ENCODE measurements at places on chromosomes 13 and 19. TPM values are rescaled to one million over a fixed set of nuclear protein-coding genes. Genes with fewer than 3 reads are reported as not detected.

The ZNF726 gene
- 12.6 TPM for total RNA-seq

The TTC9B gene
- not detected for total RNA-seq

The NOTCH3 gene
- not detected for total RNA-seq

The ZNF253 gene
- 14.0 TPM for total RNA-seq

The SMIM17 gene
- total RNA-seq: not detected

DNA sequence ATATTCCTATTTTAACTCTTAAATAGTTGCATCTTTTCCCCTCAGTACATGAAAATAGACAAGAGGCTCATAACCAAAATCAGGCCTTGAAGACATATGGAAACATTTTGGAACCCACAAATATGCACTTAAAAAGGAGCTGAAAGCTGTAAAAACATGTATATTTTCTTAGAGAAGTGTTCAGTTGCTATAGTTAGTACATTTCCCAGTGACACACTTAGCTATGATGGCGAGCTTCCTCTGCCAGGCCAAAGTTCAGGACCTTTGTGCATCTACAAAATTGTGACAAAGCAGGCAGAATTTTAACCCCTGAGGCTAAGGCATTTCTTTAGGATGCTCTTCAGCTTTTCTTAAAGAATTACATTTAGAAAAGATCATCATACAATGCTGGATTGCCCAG is 54.5 kb downstream of the RCBTB2 start:
- no peak for DNase-seq

DNA sequence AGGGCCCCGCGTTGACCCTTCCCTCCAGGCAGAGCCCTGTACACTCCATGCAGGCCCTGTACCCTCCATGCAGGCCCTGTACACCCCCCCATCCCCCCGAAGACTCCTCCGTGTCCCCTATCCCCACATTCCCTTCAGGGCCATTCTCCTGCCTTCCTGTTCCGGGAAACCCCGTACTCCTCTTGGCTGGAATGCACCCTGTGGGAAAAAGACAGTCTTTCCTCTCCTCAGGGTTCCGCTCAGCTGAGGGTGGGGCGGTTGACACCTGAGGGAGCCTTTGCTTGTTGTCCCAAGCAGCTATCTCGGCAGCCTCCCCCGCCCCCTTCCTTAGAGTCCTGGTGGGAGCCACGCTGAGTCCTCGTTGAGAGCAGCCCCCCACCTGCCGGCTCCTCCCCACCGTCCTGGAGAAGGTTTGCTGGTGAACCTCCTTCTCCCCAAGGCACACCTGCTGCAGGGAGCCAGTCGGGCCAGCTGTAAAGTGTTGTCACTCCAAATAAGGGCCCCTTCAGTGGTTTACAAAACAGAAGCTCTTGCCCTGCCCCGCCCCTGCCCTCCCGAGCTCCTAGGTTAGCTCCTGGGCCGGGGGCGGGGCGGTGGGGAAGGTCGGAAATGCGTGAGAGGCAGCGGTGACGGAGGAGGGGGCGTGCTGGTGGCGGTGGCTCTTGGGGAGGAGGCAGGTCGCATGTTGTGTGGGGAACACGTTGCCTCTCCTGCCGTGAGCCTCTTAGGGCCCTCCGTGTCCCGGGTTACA is 1.5 kb downstream of the GNA11 start:
- DNase-seq: peak; percentile 39

DNA sequence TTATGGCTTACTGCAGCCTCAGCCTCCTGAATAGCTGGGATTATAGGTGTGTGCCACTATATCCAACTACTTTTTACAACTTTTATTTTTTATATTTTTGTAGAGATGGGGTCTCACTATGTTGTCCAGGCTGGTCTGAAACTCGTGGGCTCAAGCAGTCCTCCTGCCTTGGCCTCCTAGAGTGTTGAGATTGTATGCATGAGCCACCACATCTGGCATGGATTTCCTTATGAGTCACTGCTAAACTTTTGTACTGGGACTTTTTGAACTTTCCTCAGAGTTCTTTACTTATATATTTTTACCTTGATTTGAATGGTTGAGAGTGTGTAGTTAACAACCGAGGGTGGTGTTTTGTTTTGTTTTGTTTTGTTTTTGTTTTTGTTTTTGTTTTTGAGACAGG is 33.4 kb downstream of the DNAJC3 start:
- DNase-seq: no peak

DNA sequence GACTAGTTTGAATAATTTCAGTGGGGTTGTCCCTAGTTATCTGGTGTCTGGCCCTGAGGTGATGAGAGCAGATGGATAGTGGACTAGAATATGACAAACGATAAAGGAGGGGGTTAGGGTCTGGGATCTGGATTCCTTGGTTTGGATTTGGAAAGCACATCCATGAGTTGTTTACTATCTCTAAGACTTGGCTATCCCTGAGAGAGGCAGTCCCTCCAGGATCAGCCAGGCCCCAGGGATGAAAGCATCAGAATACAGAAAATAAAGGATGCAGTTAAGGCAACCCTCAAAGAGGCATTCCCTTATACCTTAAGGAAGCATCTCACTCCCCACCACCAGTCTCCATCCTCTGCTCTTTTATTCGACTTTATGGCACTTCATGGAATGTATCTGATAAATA is 230.7 kb downstream of the NHLRC3 start:
- no peak for DNase-seq

All from CD8-positive, alpha-beta memory T cell (primary cell).